Upper lobe of right lung (tissue), 1 donor: ENCODE measurements at places on chromosomes 2 and 18. TPM values are rescaled to one million over a fixed set of nuclear protein-coding genes. Genes with fewer than 3 reads are reported as not detected.

DNA sequence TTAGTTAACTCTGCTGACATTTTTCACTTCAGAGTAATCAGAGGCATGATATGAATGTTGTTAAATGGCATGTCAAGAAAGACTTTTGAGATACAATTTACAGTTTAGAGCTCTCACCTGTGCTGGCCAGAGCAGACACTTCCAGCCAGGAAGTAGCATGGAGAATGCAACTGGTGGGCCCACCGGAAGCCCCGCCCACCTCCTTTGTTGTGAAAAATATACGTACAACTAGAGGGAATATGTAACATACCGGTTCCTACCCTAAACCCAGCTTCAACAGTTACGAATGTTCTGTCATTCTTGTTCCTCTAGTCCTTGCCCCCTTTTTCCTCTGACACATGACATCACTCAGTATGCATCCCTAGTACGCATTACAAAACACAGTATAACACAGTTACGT is 70.2 kb upstream of the ITM2C start:
- DNase-seq: no peak

- DNase-seq: no peak
Observed at GRCh38 chr2:161418715-161419637, 2.9 kb downstream of the TBR1 start.

Gene COL6A3
- 119 TPM for total RNA-seq

- no peak for DNase-seq
Observed at GRCh38 chr2:43408407-43409160, 182.2 kb upstream of the ZFP36L2 start.

Gene ACVR1C
- 1.1 TPM for total RNA-seq

DNA sequence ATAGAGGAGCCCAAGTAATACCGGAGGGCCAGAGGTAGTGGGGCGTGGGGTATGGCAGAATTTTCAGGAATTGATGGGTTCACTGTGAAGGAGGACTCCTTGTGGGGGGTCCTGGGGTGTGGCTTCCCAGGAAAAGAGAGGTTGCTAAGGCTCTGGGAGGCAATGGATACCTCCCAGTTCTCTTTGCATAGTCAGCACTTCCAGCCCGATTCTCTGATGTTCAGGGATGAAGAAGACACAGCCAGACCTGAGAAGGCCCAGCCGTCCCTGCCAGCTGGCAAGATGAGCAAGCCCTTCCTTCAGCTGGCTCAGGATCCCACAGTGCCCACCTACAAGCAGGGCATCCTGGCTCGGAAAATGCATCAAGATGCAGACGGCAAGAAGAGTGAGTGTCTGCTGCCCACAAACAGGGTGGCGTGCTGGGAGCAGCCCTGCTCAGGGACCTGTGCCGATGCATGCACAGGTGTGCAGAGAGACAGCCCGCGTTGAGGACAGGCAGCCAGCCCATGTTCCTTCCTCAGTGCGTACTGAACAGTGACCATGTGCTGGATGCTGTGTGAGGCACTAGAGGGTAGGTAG is 22.2 kb downstream of the PSD4 start:
- DNase-seq: no peak

DNA sequence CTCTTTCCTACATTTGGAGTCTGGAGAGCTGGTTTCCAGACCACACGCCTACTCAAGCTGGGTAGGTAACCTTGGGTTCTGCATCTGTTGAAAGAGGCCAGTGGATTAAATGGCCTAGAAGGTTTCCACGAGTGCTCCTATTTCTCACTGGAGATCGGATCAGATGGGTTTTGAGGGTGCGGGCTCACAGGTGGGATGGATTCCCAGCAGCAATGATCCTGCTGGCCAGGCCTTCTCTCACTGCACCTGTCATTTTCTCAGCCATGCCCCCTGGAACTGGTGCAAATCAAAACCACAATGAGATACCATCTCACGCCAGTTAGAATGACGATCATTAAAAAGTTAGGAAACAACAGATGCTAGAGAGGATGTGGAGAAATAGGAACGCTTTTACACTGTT is 747.5 kb upstream of the RAB6C start:
- DNase-seq: no peak
